Stimulated activated CD8-positive, alpha-beta memory T cell treated with anti-CD3 and anti-CD28 coated beads, Interleukin-4, amount 100 ng/mL, for 1 hour (primary cell): ENCODE measurements at places on chromosomes 16 and 17.

- no peak for DNase-seq
Observed at GRCh38 chr17:75406222-75406615, 741 bp upstream of the GRB2 start.

DNA sequence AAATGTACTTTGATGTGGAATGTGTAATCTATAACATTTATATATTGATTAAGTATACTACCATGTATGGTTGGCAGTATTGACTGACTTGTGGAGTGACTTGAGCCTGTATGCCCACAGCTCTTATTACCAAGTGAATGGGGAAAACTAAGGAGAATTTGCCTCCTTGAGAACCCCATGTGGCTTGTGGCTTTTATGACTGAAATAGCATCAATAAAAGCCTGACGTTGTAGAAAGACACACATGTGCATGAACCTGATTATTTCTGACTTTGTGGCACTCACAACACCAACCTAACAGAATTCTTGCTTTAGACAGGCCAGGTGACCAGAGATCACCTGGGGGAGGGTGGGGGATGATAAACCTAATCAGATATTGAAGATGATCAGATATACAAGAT lies 2.1 kb upstream of the LRRC75A start:
- no peak for DNase-seq

DNA sequence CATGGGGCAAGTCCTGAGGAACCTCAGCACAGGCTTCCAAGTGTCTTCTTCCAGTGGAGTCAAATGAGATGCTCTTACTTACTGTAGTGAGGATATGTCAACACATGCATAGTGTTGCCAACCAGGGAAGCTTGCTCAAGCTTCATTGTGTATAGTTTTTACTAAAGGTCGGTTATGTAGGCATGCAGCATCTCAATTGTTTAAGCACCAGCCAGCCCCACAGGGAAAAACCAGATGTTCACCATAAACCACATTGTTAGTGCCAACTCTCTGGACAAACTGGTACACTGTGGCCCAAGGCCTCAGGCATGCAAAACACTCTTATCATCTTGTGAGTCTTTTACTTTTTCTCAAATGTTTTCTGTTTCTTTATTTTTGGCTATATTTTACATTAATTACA lies 152.1 kb downstream of the PHKB start:
- no peak for DNase-seq

DNA sequence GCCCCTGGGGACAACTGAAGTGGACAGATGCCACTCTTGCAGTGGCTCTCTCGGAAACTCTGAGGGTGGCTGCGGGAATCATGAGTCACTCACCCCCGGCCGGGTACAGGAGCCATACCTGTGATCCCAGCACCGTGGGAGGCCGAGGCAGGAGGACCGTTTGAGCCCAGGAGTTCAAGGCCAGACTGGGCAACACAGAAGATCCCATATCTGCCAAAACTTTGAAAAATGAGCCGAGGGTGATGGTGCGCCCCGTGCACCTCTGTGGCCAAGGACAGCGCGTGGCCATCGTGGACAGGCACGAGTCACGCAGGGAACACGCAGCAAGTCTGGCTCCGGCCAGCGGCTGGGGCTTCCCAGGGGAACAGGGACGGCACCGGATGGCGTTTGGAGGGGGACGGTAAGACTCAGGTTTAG lies 41.3 kb upstream of the ZC3H18 start:
- no peak for DNase-seq

DNA sequence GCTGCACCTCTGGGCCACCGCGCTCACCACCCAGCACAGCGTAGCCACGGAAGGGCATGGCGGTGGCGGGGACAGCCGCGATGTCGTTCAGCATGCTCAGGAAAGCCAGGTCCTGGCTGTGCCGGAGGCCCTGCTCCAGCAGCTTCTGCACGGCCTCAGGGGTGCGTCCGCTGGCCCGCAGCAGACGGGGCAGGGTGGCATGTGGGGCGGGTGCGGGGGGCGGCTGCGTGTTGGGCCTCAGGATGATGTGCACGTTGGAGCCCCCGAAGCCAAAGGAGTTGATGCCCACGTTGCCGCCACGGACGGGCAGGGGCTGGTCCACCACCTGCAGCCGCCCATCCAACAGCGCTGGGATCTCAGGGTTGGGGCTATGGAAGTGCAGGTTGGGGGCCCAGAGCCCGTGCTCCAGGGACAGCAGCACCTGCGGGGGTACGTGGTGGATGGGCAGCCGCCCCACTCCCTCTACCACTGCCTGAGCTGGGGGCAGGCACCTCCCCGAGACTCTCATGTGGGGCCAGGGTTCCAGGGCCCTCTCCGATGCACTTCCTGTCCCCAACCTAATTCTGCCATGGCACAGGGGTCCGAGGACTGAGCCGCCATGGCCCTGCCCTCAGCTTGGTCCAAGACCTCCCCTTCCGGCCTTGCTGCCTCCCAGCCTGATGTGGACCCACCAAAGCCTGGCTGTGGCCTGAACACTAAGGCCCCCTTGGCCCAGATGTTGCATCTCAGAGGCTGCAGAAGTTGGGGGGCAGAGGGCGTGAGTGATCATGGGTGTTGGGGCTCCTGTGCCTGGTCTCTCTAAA lies 6.6 kb downstream of the FASN start:
- no peak for DNase-seq

DNA sequence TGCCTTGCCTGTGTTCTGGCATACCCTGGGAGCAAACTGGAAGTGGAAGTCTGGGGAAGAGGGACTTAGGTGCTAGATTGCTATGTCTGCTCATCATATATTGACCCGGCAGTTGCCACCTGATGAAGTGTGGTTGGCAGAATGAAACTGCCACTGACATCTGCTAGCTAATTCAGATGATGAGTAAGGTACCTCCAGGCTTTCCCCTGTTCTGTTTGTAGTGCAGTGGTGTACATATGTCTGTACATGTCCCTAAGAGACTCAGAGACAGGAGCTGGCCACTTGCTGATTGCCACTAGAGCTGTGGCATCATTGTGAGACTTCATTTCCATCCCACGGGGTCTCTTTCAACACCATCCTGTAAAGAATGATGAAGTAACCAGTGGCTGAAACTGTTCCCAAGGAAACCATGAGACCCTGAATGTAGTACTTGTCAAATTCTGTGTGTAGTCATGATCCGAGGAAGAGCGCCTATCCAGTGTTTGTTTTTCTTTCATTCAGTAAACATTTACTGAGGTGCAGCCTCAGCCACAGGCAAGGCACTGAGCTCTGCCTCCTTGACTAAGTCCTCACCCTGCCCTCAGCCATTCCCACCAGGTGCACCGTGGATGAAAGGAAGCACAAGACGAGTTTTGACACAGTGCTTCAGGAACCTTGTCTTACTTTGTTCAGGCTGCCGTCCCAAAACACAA lies 13.2 kb downstream of the CLUAP1 start:
- no peak for DNase-seq

DNA sequence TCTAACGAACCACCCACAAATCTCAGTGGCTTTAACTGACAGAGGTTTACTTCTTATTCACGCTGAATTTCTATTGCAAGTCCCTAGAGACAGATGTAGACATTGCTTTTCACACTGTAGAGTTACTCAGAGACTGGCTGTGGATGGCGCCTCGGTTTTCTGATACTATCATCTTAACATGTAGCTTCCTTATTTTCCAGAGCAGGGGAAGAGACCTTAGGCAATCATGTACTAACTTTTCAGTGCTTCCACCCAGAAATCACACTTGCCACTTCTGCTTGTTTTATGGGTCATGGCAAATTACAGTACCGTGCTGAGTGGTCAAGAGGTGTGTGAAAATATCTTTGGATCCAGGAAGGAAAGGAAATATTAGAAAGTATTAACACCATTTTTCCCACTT lies 65.4 kb downstream of the MAF start:
- DNase-seq: no peak

- DNase-seq: no peak
Observed at GRCh38 chr17:53607475-53607874, 215.3 kb upstream of the KIF2B start.

GRCh38 chr17:57071991-57072944 lies 12.8 kb upstream of the AKAP1 start:
- DNase-seq: no peak

DNA sequence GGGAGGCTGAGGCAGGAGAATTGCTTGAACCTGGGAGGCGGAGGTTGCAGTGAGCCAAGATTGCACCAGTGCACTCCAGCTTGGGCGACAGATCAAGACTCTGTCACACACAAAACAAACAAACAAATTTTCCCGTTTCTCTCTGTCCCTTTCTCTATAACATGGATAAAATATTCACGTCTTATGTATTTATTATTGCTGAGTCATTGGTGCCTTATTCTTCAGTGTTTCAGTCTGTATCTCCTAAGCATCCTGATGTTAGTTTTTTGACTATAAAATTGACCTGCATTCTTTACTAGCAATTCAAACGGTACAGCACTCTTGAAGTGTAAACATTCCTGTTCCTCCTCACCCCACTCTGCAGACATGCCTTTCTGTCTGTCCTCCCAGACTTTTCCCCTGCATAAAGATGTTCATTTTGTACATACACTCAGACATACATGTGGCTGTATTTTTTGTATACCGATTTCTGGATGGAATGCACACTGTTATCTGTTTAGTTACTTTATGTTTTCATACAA lies 16.4 kb downstream of the DHODH start:
- DNase-seq: no peak

DNA sequence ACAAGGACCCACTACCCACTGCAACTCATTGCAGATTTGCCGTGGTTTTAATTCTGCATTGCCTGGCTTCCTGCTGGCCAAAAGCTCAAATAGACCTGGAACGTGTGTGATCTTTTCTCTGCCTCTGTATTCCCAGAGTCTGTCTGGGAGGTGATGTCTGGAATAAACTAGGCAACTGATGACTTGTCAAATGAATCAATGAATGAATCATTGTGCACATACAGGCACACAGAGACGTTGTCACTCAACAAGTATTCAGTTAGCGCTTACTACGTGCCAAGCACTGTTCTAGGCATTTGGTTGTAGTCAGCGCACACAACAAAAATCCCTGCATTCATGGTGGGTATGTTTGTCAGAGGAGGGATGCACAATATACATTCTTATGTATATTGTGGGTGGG lies 8.9 kb downstream of the TMEM132E start:
- DNase-seq: no peak

DNA sequence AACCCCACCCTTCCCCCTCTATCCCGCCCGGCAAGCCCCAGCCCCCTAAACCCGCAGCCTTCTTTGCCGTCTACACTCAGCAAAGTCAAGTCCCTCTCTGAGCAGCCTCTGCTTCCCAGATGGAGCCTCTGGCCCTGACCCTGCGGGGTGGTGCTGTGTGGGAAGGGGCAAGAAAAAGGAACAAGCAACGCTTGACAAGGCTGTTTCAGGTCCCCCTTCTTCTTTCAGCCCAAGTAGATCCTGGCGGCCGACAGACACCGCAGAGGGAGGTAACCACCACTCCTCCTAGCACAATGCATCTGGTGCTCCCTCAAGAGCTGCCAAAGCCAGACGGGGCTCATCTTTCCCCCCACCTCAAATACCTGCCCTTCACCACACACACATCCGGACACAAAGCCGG lies 178.3 kb downstream of the ENGASE start:
- no peak for DNase-seq

DNA sequence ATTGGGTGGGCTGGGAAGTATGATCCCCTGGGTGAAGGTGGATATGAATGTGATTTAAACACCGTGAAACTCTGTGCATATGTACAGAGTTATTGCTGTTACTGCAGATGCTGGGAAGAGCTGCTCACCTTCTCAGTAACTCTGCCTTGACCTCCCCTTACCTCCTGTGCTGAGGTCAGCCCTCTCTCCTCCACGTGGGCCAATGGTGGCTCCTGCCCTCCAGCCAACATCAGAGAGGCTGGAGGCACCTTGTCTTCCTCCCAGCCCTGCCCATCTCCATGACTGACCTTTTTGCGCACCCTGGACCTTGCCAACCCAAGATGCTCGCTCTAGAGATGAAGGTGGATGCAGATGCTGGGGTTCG lies 387 bp upstream of the ASB16 start:
- DNase-seq: no peak

- peak; percentile 9 for DNase-seq
Observed at GRCh38 chr17:13024526-13025257, 6.9 kb upstream of the ELAC2 start.

- DNase-seq: no peak
Observed at GRCh38 chr17:6494239-6494941, 50.1 kb downstream of the PIMREG start.

DNA sequence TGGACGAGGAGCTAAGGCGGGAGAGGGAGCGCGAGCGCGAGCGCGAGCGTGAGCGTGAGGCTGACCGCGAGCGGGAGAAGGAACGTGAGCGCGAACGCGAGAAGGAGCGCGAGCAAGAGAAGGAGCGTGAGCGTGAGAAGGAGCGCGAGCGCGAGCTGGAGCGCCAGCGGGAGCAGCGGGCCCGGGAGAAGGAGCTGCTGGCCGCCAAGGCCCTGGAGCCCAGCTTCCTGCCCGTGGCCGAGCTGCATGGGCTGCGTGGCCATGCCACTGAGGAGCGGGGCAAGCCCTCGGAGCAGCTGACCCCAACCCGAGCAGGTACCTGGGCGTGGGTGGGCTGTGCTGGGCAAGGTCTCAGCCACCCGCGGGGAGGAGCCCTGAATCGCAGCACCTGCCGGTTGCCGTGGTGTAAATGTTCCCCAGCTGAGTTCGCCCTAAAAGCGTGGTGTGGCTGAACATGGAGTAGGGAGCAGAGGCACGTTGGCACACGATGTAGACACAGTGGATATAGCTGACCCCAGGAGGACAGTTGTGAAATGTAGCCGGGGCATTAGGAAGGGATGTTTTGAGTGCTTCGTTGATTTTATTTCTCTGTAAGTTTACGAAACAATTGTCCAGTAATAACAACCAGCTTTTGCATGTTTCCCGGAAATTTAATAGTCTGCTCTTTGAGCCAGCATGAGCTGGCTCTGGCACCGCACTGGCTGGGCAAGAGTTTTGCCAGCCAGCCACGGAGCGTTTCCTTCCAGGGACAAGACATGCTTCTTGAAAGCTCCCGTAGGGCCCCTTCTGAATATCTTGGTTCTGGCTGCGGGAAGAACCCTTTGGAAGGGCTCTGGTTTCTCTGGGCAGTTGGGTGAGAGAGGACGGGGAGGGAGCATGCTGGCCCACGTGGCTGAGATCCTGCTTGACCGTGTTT lies 32.1 kb downstream of the GINS2 start:
- DNase-seq: no peak

- DNase-seq: no peak
Observed at GRCh38 chr16:1982013-1982433, 754 bp upstream of the NOXO1 start.

DNA sequence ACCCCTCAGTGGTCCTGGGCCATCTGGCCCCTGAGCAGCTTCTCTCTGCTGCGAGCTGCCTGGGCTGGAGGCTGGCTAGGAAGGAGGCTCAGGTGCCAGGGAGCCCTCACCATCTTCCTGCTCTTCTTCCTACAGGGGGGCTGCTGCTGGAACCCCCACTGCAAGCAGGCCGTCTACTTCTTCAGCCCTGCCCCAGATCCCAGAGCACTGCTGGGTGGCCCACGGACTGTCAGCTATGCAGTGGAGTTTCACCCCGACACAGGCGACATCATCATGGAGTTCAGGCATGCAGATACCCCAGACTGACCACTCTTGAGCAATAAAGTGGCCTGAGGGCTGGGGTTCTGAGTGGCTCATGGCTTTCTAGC lies 46.1 kb downstream of the PRMT7 start:
- DNase-seq: no peak
